ENCODE measurements at places on chromosomes 13 and 19.

- DNase-seq: no peak
Observed at GRCh38 chr13:46385946-46386345, 1.1 kb downstream of the RUBCNL start.

DNA sequence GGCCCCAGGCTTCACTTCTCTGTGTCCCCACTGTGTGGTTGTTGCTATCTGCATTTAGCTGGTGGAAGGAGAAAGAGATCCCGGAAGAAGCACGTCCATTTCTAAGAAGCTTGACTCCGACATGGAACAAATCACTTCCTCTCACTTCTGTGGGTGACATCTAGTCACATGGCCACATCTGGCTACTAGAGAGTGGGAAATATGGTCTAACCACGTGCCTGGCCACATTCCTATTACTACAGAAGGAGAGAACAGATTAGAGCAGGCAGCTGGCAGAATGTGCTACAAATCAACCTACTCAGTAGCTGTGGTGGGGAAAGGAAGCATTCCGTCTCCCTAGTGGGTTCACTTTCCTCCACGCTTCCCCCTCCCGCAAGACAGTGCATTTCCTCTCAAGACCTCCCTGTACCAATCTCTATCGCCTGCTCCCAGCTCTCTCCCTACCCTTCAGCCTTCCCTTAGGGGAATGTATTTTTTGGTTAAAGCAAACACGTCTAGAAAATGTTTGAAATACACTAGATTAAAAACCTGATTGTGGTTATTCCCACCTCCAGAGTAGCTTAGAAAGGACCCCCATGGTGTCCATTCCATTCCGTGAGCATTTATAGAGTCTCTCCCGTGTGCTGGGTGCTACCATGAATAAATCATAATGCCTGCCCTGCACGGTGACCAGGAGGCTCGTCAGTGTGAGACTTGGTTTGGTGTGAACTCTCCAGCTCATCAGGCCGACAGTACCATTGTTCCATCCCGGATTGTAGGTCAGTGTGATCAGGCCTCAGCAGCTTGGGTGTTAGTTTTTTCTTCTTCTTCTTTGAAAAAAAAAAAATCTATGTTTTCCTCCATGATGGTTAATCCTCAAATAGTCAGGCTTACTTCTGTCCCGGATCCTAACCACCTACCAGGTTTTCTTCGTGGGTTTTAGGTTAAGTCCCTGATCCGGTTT, 8.0 kb upstream of the AMER2 start:
- DNase-seq: no peak

- DNase-seq: no peak
Observed at GRCh38 chr13:74184283-74184682, 50.1 kb upstream of the KLF12 start.

DNA sequence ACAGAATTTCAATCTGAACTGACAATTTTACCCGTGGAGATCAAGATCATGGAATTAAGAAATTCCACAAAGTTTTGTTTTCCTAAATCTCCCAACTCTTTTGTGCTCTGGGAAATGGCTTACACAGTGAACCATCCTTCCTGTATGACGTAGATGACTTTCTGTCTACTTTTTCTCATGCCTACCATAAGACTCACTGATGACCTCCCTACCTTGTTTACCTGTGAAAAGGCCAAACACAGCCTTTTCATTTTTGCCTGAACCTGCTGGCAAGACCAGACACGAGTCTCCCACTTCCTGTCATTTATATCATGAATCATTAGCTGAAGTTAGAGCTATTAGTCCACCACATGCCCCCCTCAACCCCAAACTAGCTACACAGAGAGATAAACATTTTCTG, 4.6 kb upstream of the KBTBD6 start:
- DNase-seq: no peak

DNA sequence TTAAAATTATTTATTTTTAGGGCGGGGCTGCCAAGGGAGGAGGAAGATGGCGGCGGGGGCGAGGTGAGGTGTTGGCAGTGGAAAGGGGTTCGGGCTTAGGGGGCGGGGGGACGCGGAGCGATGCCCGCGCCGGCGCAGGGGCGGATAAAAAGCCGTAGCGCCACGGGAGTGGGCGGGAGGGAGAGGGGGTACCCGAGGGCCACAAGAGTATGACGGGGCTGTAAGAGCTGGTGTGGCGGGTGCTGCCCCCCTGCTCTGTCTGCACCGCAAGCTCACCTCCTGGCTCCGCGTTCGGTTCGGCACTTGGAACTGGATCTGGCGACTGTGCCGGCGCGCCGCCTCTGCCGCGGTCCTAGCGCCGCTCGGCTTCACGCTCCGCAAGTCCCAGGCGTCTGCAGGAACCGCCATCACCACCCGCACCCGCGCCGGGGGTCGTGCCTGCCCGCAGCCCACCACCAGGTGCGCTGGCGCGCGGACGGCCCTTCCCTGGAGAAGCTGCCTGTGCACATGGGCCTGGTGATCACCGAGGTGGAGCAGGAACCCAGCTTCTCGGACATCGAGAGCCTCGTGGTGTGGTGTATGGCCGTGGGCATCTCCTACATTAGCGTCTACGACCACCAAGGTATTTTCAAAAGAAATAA, 265.2 kb upstream of the SGCG start:
- DNase-seq: no peak

GRCh38 chr19:32407004-32407992, 1.7 kb downstream of the DPY19L3 start:
- DNase-seq: no peak
